GM12864 (cell line): ENCODE measurements at places on chromosomes 12 and 14.

DNA sequence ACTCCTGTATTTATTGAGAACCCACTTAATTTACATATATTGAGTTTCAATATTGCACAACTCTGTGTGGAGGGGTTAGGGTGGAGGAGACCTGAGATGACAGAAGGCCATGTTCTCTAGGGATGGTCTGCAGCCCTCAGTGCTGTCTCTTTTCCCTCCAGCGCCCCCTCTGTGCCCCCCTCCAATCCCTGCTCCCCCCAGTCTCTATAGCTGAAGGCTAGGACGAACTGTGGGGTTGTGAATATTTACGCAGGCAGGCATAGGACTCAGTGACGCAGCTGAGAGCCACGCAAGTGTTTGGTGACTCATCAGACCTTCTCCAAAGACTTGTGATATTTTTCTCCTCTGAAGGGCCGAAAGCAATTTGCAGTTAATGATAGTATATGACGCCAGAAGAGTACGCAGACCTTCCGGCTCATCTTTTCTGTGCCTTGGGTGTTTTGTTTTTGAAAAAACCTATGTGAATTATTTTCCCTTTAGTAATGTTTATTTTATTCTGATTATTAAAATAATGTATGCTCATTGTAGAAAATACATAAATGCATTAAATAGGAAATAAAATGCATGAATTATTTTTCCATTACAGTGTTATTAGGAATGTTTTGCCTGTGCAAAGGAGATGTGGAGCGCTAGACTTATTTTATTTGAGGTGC lies 85.3 kb downstream of the SLC25A47 start:
- DNase-seq, result no peak

DNA sequence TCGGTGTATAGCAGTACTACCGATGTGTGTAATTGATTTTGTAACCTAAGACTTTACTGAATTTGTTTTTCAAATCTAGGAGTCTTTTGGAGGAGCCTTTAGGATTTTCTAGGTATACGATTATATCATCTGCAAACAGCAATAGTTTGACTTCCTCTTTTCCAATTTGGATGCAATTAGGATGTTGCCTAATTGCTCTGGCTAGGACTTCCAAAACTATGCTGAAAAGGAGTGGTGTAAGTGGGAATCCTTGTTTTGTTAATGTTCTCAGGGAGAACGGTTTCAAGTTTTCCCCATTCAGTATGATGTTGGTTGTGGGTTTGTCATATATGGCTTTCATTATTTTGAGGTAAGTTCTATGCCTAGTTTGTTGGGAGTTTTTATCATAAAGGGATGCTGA lies 171.6 kb upstream of the PDE3A start:
- no peak for DNase-seq

DNA sequence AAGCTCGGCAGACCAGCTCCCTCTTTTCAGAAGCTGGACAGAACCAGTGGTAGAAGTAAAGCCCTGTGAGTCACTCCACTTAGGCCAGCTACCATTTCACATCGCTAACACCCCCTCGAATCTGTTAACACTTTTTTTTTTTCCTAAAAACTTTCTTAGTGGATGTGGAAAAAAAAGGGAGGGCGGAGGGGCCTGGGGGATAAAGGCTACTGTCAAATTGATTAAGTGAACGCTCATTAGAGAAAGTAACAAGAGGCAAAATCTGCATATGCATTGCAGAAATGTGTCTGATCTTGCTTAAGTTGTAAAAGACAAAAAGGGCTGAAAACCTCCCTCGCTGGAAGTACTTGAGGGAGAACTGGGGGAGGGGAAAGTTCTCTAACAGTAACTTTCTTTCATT lies 86.6 kb upstream of the OTX2 start:
- DNase-seq, result no peak

DNA sequence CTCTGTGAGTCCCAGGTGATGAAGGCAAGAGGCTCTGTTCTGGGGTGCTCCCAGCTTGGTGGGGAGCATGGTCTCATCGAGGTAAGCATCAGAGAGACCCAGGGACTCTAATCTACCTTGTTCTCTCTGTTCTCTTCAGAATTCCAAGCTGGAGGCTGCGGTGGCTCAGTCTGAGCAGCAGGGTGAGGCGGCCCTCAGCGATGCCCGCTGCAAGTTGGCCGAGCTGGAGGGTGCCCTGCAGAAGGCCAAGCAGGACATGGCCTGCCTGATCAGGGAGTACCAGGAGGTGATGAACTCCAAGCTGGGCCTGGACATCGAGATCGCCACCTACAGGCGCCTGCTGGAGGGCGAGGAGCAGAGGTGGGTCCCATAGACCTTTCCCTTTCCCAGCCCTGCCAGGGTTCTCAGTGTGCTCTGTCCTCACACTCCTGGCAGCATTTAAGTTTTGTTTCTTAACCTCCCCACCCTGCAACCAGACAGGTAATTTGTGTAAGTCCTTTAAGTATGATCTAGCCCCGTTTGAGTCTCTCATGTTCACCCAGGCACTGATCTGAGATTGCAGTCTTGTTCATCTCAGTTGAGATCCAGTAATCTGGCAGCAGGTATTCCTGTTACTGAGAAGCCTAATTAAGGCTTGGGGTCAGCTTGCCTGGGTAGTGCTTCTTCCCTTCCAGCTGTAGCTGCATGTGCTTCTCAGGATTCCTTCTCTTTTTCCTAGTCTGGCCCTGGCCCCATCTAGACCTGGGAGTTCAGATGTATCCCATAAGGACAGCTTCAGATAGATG lies 14.8 kb upstream of the KRT81 start:
- no peak for DNase-seq

- DNase-seq, result no peak
Measured at GRCh38 chr12:50053583-50053982, 3.8 kb upstream of the ASIC1 start.

- DNase-seq, result no peak
Measured at GRCh38 chr14:103256406-103256805, 77.6 kb upstream of the EIF5 start.

DNA sequence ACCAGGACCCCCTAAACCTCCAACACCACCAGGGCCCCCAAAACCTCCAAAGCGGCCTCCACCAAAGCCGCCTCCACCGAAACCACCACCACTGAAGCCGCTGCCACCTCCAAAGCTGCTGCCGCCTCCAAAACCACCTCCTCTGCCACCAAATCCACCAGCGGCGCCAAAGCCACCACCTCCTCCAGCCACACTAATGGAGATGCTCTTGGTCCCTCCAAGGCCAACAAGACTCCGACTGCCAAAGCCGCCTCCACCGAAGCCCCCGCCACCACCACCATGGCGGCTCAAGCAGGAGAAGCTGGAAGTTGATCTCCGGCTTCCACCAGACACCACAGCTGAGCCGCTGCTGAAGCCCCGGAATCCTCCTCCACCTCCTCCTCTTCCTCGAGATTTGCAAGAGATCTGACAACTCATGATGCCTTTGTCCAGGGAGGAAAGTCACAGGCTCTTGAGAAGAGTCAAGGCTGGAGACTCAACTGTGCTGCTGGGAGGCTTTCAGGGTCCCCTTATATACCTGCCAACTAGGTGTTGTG lies at the start of gene KRT2:
Gene KRT2, minus strand, starts transcription at position 486 of the 536 bp plus-strand sequence. Its CDS starts 69 bp downstream, at position 417.
- no peak for DNase-seq

- no peak for DNase-seq
Measured at GRCh38 chr12:124904306-124905098, 9.9 kb downstream of the UBC start.

DNA sequence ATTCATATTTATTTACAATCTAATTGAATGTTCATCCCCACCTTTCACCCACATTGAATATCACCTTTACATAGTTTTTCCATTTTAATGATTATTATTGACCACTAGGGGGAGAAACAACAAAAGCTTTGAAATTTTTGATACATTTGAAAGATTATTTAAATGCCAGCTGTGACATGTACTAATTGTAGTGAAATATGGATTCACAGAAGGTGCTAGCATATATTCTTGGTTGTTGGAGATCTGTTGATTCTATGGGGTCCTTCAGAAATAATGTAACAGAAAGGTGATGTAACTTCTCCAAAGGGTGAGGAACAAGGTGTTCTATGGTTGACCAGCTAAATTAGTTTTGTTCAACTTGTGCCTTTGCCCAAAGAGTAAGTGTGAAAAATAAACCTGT lies 22.4 kb upstream of the GPR33 start:
- DNase-seq, result no peak

DNA sequence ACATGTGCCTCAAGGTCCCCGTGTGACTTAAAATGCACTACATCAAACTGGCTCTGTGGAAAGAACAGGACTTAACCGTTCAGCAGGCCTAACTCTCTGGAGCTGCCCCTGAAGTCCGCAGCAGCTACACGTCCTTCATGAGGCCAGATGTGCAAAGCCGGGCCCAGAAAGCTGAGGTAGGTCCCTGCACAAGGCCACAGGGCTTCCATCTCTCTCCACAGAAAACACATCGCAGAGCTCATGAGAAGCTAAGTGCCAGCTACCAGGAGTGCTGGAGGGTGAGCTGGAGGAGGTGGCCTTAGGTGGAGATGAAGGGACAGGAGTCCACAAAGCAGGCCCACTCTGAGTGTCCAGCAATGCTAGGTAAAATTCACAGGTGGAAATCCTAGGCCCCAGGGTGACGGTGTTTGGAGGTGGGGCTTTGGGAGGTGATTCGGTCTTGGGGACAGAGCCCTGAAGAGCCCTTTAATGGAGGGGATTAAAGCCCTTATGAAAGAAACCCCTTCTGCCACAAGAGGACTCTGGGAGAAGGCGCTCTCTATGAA lies 52.4 kb downstream of the VCPKMT start:
- no peak for DNase-seq

DNA sequence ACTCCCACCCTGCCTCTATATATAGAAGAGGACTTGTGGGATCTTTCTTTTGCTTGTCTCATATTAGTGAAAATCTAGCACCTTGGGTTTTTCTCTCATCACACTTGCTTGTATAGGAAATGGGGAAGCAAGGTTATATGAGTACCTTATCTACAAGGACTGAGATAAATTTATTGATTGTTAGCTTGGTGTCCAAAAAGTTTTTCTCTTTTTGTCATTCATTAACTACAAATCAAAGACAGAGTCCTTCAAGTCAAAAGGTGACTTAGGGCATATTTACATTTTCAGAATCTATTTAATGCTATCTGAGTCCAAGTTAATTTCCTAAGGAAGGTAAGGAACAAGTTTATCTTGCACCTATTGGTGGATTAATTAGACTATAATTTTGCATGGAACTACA lies 92.7 kb downstream of the SNAPC1 start:
- DNase-seq, result no peak

DNA sequence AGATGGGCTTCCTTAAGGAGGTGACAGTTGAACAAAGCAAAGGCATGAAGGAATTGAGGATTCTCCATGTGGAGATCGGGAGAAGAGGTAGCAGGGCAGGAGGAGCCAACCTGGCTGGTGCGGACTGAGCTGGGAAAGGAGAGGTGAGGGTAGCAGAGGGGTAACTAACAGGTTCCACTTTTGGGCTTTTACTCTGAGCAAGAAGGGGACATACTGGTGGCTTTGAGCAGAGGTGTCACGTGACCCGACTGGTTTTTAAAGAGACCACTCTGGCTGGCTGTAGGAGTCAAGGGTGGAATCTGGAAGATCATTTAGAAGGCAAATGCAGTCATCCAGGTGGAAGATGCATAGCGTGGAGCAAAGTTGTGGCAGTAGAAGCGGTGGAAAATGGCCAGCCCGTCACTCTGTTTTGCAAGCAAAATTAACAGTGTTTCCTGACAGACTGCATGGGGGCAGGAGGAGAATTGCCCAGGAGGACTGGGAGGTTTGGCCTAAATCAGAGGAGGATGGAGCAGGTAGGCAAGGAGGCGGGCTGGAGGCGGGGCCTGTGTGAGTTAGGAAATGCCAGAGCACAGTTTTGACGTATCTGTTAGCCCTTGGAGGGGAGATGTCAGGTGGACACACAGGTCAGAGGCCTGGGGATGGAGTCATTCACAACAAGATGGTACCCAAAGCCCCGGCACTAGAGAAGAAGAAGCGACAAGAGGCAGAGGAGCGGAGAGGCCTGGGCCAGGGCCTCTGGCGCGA lies 156.3 kb upstream of the FKBP4 start:
- DNase-seq, result no peak

DNA sequence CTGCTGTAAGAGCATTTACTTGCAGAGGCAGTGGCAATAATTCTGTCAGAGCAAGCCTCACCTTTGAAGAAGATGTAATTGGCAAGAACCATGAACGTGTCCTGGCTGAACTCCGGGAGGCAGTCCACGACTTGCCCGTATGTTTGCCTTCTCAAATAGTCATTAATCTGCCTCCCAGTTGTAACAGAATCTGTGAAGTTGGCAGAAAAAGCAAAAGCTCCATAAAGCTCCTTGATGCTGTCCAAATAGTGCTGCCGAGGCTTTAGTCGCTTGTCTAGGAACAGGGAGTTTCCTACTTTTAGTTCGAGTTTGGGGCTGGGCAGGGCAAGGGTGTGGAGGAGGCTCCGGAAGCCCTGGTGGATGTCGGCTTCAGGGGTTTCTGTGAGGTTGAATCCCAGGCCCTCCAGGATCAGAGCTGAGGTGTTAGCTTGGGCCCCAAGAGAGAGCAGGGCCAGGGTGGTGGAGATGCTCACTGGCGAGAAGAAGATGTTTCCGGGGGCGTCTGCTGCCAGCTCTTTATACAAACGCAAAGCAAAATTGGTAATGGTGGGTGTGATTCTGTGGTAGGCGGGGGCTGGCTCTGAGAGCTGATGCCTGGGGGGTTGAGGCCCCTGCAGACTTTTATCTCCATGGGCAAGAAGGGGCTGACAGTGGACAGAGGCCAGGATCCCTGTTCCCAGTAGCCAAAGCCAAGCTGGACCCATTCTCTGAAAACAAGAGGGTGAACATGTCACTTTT lies 4.4 kb downstream of the SERPINA11 start:
- no peak for DNase-seq

DNA sequence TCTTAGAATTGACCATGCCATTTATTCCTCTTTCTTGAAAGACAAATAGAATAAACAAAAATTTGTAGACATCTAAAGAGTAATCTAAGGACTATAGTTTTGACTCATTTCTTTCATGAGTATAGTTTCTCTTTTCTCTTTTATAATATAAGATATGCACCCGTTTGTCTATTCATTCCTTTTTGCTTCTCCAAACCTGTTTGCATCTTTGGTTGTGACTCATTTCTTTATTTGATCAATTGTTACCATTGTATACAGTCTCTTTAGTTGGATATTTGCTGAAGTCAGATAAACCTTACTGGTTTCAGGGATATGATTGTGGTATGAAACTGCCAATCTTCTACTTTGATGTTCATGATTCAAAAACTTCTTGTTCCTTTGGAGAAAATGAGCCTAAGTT lies 268.7 kb downstream of the FBXL14 start:
- no peak for DNase-seq

DNA sequence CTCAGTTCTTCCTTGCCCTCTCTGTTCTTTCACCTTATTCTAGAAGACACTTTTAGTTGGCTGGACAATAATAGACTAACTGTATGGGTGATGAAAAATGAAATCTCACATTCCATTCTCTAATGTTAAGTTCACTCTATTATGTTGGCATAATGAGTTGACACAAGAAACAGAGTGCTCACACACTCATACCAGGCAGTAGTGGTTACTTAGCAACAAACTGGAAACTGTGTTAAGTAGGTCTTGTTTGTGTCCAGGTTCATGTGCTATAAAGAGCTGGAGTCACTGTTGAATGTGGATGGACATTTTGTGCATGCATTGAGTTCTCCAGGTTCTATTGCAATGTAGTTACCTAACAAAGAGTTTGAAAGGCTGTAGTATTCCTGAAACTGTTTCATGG lies 16.9 kb upstream of the PPP4R4 start:
- no peak for DNase-seq

GRCh38 chr12:88578276-88579160 lies 1.8 kb downstream of the KITLG start:
- DNase-seq, result no peak
